ENCODE measurements at places on chromosomes 2 and 18.

DNA sequence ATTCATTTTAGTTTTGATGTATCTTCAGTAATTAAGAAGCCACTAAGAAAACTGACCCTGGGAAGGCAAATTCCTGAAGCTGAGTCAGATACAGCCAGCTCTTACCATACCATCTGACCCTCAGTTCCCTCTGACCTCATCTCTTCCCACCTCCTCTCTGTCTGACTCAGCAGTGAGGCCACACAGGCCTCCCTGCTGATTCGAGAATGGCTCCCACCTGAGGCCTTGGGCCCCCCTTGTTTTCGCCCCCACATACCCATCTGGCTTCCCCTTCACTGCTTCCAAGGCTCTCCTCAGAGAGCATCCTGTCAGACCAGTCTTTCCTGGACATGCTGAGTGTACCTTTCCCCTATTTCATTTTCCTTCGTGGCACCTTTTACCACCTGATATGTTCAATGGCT is 71.0 kb upstream of the CYP1B1 start:
- DNase-seq, result no peak

DNA sequence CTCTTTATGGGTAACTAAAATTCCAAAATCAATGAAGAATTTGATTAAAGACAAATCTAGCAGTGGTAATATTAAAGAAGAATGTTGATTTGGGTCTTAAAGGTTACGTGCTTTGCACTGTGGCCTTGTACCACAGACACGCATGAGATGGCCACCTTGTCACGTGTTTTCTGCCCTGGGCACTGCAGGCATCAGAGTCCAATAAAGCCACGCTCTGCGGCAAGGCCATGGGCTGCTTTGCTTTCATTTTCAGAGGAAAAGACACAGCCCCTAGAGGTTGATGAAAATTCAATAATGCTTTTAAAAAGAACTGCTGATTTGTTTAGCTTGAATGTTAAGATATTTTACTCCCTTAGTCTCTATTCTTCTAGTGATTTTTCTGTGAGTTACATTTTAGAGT is 30.4 kb downstream of the AOX1 start:
- DNase-seq, result no peak

DNA sequence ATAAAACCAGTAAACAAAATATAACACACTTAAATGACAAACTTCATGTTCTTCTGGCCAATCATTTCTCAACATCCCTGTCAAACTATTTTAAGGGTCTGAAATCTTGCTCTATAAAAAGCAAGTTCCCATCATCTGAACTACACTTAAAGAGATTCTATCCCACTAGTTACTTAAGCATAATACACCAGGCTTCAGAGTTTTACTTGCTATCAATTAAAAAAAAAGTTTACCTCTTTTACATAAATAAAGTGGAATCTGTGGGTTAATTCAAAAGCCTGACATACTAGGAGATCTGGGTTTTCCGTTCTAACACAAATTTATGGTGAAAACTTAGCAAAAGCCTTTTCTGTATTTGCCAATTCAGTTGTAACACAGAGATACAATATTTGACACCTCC is 1.9 kb downstream of the CLASP1 start:
- DNase-seq, result no peak

DNA sequence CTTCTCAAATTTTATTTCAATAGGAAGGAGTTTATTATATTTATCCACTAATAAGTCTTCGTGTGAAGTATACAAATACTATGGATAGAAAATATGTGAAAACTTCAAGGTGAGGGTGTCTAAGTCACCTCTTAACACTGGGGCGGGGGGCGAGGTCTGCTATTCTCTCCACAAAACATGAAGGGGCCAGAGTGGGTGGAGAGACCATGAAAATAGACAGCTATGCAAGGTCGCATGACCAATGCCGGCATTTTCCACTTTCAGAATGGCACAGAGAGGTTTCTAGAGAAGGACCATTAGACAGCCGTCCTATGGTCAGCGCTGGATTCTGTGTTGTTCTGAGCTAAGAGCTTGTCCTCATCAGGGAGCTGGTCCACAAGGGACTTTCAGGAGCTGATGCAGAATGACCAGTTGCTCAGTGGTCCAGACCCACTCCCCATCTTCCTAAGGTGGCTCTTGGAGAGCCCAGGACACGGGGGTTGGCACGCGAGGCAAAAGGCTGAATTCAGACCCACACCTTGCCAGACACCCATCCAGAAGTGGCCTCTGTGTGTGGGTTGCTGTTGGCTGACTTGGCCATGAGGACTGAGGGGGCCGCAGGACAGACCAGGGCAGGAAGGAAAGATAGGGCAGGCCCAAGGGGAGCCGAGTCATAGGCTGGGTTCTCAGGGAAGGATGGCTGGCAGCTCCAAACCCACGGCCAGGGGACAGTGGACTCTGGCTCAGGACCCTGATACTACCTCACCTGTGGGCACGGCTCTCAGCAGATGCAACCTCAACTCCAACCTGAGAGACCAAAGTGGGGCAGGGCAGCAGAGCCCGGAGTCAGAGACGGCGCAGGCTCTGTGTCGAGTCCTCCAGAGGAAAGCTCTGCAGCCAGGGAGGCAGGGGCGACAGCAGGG is 69.8 kb downstream of the NDUFA10 start:
- DNase-seq, result no peak

DNA sequence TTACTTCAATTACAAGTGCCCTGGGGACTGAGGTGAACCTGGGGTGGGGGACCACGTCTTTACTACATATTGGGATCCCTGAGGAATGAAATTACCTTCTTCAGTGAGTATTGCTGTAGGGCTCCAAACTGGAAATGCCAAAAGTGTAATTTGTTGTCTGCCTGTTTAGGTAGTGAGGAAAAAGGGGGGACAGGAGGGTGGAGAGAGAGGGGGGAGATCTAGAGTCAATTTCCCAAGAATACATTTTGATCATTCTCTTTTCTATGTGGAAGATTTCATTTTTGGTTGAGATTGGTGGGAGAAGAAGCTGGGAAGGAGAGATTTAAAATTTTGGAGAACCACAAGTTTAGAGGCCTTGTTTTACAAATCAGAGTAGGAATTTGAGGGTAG is 101.1 kb downstream of the SPTBN1 start:
- DNase-seq, result no peak

GRCh38 chr2:43406651-43407279 is 180.4 kb upstream of the ZFP36L2 start:
- no peak for DNase-seq

DNA sequence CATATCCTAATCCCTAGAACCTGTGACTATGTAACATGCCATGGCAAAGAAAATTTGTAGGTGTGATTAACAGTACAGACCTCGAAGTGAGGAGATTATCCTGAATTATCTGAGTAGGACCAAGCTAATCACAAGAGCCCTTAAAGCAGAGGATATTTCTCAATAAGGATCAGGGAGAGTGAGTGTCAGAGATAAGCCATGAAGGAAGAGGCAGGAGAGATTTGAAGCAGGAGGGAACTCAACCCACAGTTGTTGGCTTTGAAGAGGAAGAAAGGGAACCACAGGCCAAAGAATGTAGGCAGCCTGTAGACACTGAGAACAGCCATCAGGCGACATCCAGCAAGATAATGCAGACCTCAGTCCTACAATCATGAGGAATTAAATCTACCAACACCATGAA is 229.3 kb downstream of the NBAS start:
- DNase-seq, result no peak

DNA sequence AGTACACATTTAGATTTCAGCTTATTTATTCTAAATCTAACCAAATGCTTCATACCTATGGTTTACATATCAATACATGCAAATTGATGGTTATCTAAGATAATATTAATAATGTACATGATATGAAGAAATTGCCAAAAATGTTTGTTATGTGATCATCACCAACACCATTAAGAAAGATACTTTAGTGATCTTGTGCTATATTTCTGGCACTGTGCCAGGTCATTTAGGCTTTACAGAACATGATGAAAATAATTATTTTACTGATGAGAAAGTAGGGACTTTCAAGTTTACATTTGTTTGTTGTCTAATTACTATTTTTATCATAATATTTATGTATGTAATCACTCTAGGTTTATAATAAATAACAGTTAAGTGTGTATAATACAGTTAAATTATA is 158.3 kb downstream of the GULP1 start:
- DNase-seq, result no peak

- DNase-seq, result no peak
Observed at GRCh38 chr2:53793821-53794220, 7.0 kb downstream of the ERLEC1 start.

- DNase-seq, result no peak
Observed at GRCh38 chr2:141068053-141068682, 1062.6 kb downstream of the LRP1B start.

DNA sequence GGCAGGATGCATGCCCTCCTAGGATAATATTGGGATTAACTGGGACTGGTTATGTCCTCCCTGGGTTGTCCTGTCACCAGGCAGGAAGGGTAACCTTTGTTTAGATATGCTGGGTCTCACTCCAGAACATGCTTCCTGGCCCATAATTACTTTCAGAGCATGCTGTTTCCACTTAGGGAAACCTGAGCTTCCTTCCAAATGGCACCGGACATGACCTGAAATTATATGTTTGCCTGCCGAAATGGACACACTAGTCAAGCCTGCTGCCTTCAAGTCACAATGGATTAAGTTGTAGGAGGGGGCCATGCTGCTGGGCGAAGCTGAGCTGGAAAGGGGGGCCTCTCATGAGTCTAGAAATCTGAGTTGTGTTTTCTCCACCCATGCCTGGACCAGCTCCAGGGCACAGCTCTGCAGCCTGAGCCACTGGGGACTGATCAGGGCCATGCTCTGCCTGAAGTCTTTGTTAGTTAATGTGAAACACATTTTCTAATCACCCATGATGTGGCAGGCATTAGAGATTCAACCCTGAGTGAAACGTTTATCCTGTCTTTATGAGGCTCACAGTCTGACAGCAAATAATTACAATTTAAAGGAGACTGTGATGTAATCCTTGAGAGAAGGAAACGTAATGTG is 273.3 kb downstream of the TNS1 start:
- DNase-seq, result no peak

DNA sequence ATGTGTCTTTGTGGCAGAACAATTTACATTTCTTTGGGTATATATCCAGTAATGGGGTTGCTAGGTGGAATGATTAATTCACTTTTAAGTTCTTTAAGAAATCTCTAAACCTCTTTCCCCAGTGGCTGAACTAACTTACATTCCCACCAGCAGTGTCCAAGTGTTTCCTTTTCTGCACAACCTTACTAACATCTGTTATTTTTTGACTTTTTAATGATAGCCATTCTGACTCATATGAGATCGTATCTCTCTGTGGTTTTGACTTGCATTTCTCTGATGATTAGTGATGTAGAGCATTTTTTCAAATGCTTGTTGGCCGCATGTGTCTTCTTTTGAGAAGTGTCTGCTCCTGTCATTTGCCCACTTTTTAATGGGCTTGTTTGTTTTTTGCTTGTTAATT is 43.1 kb upstream of the PTH2R start:
- DNase-seq, result no peak

GRCh38 chr18:43160509-43160908 is 45.0 kb upstream of the RIT2 start:
- no peak for DNase-seq

DNA sequence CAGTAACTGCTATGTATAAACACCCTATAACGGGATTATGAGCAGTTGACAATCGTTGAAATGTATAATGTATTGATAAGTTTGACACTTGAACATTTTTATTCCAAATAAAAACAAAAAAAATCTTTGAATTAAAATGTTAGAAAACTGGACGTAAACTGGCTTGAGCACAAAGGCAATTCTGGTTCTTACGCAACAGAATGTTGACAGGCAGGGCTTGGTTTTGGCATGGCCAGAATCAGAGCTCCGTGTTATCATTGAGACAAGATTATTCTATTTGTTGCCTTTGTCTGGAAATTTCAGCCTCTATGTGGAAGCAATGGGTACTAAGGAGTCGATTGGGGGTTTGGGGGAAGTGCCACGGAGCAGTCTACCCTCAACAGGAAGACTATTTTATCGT is 1028.6 kb upstream of the ZEB2 start:
- no peak for DNase-seq

GRCh38 chr2:149224543-149224942 is 105.8 kb upstream of the LYPD6 start:
- no peak for DNase-seq

DNA sequence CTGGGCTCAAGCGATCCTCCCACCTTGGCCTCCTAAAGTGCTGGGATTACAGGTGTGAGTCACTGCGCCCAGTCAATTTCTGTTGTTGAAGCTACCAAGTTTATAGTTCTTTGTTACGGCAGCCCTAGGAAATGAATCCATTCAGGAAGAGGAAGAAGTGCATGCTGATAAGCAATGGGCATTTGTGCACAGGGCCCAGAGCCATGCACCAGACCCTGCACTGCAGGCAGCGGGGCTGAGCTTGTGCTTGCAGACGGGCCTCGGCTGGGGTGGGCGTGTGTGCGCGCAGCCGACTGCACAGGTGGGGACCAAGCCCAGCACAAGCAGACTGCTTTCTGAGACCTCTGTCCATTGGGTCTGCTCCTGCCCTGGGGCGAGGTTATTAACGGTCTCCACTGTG is 144.6 kb downstream of the CABLES1 start:
- DNase-seq, result no peak

- DNase-seq, result no peak
Observed at GRCh38 chr2:9401646-9402371, 21.5 kb downstream of the ITGB1BP1 start.

GRCh38 chr18:33157893-33158292 is 282.6 kb downstream of the CCDC178 start:
- DNase-seq, result no peak

GRCh38 chr2:71786291-71787107 is 333.1 kb downstream of the DYSF start:
- DNase-seq, result no peak

- no peak for DNase-seq
Observed at GRCh38 chr2:148565272-148565894, 79.2 kb upstream of the EPC2 start.

DNA sequence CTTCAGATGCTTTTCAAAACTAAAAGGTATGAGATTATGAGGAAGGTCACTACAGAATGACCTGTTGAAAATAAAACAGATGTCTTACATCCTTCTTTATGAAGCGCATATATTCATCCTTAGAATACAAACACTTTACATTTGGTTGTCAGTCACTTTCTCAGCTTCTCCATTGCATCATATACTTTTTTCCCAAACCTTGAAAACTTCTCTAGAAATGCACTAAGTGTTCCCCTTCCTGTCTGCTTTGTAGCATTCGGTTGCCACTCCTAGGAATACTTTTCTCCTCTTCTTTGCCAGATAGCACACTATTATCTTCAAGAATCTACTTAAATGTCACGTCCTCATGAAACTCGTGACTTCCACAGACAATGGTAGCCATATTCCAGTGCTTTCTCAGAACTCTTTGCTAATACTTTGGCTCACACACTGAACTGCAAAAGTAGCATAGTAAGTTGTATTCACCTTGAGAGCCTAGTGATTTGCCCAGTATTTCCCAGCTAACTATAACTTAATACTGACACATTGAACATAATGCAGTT is 27.6 kb downstream of the DSC1 start:
- DNase-seq, result no peak

GRCh38 chr18:47585136-47585535 is 333.7 kb upstream of the SKOR2 start:
- DNase-seq, result no peak

Measured in stimulated activated CD4-positive, alpha-beta T cell treated with anti-CD3 and anti-CD28 coated beads, Interleukin-12 subunit alpha, Interleukin-12 subunit beta, amount 100 ng/mL, for 48 hours (primary cell).